Activated CD8-positive, alpha-beta T cell treated with anti-CD3 and anti-CD28 coated beads for 36 hours (primary cell): ENCODE measurements at places on chromosomes 4 and X. TPM values are rescaled to one million over a fixed set of nuclear protein-coding genes. Genes with fewer than 3 reads are reported as not detected.

GRCh38 chrX:106007815-106008214 is 30.7 kb downstream of the SERPINA7 start:
- no peaks in the 10 kb centered on the region for H3K4me1 ChIP-seq
- no peaks in the 10 kb centered on the region for H3K36me3 ChIP-seq
- H3K27me3 ChIP-seq, result no peaks in the 10 kb centered on the region
- no peak overlapping the region for H3K27ac ChIP-seq
- DNase-seq, result no peak

The GRPR gene
- total RNA-seq, result not detected

GRCh38 chr4:109864134-109864533 is 16.2 kb downstream of the LRIT3 start:
- H3K4me1 ChIP-seq, result no peaks in the 10 kb centered on the region
- no peak overlapping the region for H3K4me3 ChIP-seq
- no peaks in the 10 kb centered on the region for H3K27me3 ChIP-seq

GRCh38 chrX:14802943-14803710 is 69.7 kb downstream of the FANCB start:
- H3K27me3 ChIP-seq, result no peaks in the 10 kb centered on the region
- peaks cover 2% of the 10 kb centered on the region for H3K36me3 ChIP-seq
- no peak overlapping the region for H3K27ac ChIP-seq
- no peak for DNase-seq
- no peak overlapping the region for H3K4me3 ChIP-seq
- peaks cover 6% of the 10 kb centered on the region for H3K4me1 ChIP-seq

DNA sequence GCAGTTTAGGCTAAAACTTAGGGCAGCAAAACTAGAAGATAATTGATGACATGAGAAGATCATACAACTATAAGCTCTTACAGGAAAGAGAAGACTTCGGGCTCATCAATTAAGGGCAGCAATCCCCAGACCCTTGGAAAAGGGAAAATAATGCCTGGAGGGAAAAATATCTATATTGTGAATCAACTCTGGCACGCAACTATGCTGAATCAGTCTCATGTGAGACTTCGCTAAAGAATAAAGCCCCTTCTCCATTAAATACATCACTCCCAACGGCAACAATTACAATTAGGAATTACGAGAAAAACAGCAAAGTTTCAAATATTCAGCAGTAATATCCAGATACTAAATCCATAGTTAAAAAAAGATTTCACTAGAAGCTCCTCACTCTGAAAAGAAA is 2016.8 kb upstream of the IGFBP7 start:
- no peaks in the 10 kb centered on the region for H3K4me1 ChIP-seq
- no peak overlapping the region for H3K4me3 ChIP-seq
- H3K27ac ChIP-seq, result no peak overlapping the region

DNA sequence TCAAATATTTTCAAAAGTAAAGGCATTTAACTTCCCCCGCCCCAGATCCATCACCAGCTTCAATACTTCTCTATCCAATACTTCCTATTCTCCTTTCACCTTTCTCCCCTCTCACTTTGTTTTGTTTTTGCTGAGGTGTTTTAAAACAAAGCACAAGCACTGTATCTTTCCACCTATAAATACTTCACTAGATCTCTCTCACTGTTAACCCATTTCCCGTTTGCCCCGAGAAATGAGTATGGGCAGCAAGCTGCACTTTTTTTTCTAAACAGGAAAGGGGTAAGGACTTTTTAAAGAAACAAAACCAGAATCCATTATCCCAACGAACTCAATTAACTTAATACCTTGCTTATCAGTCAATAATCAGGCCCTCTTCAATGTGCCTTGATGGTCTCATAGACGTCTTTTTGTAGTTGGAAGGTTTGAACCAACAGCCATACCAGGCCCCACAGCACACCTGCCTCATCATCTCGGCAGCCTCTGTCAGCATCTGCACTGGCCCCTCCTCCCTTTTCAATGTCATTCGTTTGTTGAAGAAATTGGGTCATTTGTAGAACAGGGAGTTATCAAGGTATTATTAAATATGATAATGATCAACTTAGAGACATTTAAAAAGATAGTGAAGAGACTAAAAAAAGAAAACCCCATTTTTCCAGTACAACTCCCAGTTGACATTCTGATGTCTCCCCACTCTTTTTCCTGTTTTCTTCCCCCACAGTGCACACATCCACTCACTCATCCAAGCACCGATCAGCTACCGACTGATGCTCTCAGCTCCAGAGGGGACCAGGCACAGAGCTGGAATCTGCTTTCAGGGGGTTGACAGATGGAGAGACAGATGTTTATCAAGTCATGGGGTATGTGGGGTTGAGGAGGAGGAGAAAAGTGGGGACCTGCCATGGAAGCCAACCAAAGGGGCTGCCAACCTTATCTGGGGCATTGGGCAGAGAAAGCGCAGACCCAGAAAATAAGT is 25.8 kb downstream of the CRMP1 start:
- H3K4me1 ChIP-seq, result peaks cover 24% of the 10 kb centered on the region
- H3K27ac ChIP-seq, result no peak overlapping the region
- H3K4me3 ChIP-seq, result no peak overlapping the region
- H3K27me3 ChIP-seq, result peaks cover 12% of the 10 kb centered on the region

The SMIM10L2A gene
- 0.23 TPM for total RNA-seq

DNA sequence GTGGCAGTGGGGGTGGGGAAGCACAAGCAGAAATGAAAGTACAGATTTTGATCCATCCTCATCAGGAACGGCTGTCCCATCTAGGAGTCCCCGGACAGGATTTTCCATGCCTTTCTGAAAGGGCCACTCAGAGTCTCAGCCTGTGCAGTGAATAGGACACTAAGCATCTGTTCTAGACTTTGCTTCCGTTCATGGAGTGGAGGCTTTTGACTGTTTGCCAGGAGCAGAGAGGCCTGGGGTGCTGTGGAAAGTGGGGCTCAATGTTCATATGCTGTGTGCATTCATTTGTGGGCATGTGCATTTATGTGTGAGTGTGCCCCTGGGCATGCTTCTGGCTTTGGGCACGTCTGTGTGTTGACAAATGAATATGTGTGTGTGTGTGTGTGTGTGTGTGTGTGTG is 25.6 kb upstream of the MAMLD1 start:
- no peak overlapping the region for H3K4me3 ChIP-seq
- no peak overlapping the region for H3K27ac ChIP-seq
- no peak for DNase-seq
- peaks cover 9% of the 10 kb centered on the region for H3K4me1 ChIP-seq

DNA sequence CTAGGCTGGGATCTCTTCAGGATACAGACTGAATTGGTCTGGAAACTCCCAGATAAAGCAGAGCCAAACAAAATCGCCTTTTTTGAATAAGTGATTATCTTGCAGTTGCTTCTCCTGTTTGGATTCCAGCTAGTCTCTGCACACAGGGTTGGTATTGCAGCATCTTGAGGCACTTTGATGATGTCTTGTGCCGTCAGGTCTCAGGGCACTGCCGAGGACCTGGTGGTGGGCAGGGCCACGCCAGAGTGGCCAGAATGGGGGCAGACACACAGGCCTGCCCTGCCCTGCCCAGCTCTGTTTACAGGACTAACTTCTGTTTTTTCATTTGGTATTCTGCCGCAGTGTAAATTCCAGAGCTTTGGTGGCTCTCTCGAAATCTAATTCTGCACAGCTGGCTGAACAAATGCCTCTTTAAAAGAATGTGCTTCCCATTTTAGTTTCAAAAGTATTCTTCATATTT is 276.1 kb downstream of the NR3C2 start:
- DNase-seq, result no peak
- peaks cover 14% of the 10 kb centered on the region for H3K4me1 ChIP-seq
- H3K27me3 ChIP-seq, result no peaks in the 10 kb centered on the region
- H3K36me3 ChIP-seq, result peaks cover 2% of the 10 kb centered on the region
- H3K27ac ChIP-seq, result no peak overlapping the region

DNA sequence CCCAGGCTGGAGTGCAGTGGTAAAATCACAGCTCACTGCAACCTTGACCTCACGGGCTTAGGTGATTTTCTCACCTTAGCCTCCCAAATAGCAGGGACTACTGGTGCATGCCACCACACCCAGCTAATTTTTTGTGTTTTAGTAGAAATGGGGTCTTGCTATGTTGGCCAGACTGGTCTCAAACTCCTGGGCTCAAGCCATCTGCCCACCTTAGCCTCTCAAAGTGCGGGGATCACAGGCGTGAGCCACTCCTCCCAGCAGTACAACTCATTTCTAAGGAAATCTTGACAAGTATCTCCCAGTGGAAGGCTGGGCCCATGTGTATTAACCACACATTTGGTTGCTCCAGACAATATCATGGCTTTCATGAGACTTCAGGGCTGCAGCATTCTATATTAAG is 20.4 kb upstream of the PDLIM5 start:
- peaks cover 2% of the 10 kb centered on the region for H3K36me3 ChIP-seq
- H3K27ac ChIP-seq, result no peak overlapping the region
- H3K4me3 ChIP-seq, result no peak overlapping the region
- H3K27me3 ChIP-seq, result peaks cover 2% of the 10 kb centered on the region
- DNase-seq, result no peak
- H3K4me1 ChIP-seq, result no peaks in the 10 kb centered on the region

- H3K36me3 ChIP-seq, result no peaks in the 10 kb centered on the region
- H3K4me1 ChIP-seq, result no peaks in the 10 kb centered on the region
- no peak for DNase-seq
Measured at GRCh38 chr4:14143892-14144291, 516.4 kb upstream of the BOD1L1 start.

DNA sequence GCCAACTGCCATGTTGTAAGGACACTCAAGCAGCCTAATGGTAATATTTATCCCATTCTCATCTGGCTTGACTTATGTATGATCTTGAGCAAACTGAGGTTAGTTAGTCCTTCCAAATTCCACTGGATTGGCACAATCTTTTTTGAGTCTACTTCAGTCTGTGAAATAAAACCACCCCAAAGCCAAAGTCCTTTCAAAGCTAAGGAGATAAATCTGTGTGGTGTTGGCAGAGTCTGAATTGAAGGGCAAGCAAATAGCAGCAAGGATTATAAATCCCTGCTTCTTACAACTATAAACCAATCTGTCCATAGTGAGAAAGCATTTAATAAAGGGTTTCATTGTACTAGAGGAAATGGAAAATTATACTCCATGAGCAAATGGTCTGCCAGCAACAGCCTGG is 233.9 kb upstream of the GLRA2 start:
- no peaks in the 10 kb centered on the region for H3K36me3 ChIP-seq
- H3K4me3 ChIP-seq, result no peak overlapping the region
- no peaks in the 10 kb centered on the region for H3K4me1 ChIP-seq
- DNase-seq, result no peak
- no peak overlapping the region for H3K27ac ChIP-seq

The FHDC1 gene
- 0.11 TPM for total RNA-seq

GRCh38 chrX:11725631-11726442 is 32.2 kb upstream of the MSL3 start:
- no peak overlapping the region for H3K4me3 ChIP-seq
- no peaks in the 10 kb centered on the region for H3K27me3 ChIP-seq
- H3K36me3 ChIP-seq, result no peaks in the 10 kb centered on the region
- DNase-seq, result no peak
- H3K4me1 ChIP-seq, result no peaks in the 10 kb centered on the region
- H3K27ac ChIP-seq, result no peak overlapping the region

GRCh38 chr4:147518846-147519767 is 38.2 kb downstream of the EDNRA start:
- no peaks in the 10 kb centered on the region for H3K36me3 ChIP-seq
- peak; percentile 74 for DNase-seq
- H3K4me3 ChIP-seq, result no peak overlapping the region

DNA sequence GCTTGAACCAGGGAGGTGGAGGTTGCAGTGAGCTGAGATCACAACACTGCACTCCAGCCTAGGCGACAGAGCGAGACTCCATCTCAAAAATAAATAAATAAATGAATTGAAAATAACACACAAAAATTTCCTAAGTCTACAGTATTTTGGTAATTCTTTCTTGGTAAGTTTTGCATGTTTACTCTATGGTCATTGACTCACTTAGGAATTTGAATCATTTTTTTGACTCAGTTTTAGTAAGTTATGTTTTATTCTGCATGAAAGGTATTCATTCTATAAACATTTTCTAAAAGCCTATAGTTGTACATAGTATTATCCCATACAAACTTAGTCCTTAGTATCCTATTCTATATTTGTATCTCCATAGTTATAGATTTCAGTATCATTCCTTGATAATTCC is 772.9 kb upstream of the SLIT2 start:
- H3K27ac ChIP-seq, result no peak overlapping the region
- H3K27me3 ChIP-seq, result no peaks in the 10 kb centered on the region

GRCh38 chrX:109199726-109200125 is 282.2 kb downstream of the GUCY2F start:
- H3K36me3 ChIP-seq, result no peaks in the 10 kb centered on the region
- H3K27me3 ChIP-seq, result no peaks in the 10 kb centered on the region
- H3K4me1 ChIP-seq, result no peaks in the 10 kb centered on the region
- H3K27ac ChIP-seq, result no peak overlapping the region
- H3K4me3 ChIP-seq, result no peak overlapping the region
- DNase-seq, result no peak

The NAT8L gene
- total RNA-seq, result 1.1 TPM

DNA sequence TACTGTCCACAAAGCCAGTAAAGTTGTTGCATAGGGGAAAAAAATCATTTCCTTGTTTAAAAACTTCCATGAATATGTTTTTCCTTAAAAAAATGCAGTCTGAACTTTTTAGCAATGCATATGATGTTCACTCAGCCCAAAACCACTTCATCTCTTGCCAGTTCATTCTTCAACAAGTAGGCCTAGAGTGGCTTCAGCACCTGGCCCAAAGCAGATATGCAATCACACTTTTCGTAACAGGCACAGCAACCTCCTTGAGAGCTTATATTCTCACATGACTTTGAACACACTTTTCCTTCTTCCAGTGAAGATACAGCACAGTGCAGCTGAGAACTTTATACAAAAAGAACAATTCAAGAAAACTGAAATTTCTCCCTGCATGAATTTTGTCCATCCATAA is 128.6 kb downstream of the ADAMTS3 start:
- no peaks in the 10 kb centered on the region for H3K36me3 ChIP-seq
- no peaks in the 10 kb centered on the region for H3K4me1 ChIP-seq
- DNase-seq, result no peak
- H3K27ac ChIP-seq, result no peak overlapping the region
- H3K4me3 ChIP-seq, result no peak overlapping the region

DNA sequence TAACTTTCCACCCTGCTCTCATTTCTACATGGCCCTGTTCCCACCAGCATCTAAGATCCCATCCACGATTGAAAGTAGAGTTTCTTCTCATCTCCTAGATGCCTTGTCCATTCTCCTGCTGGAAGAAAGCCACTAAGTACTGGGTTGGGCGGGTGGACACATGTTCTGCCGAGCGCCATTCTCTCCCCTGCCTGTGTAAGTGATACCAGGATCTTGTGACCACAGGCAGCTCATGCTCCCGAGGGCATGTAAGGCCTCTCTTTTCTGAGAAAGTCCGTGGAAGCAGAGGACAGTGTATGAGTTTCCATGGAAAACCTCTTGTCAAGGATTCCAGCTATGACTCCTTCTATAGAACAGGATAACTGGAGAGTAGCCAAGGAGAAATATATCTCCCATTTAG is 3.3 kb upstream of the SLC25A4 start:
- peaks cover 3% of the 10 kb centered on the region for H3K27me3 ChIP-seq
- no peak for DNase-seq
- H3K36me3 ChIP-seq, result no peaks in the 10 kb centered on the region
- peaks cover 13% of the 10 kb centered on the region for H3K4me1 ChIP-seq

- H3K4me1 ChIP-seq, result peaks cover 3% of the 10 kb centered on the region
- no peaks in the 10 kb centered on the region for H3K36me3 ChIP-seq
- peak; percentile 61 for DNase-seq
- H3K4me3 ChIP-seq, result peak within 1 kb of the TSS; percentile 76
- H3K27ac ChIP-seq, result no peak within 1 kb of the TSS
Measured at GRCh38 chr4:143336781-143337599, at the start of gene GAB1. Gene GAB1 (plus strand): TSS chr4:143336876. CDS start chr4:143337189, 313 bp downstream.

The ENPP6 gene
- total RNA-seq, result 0.27 TPM

- H3K27ac ChIP-seq, result no peak overlapping the region
- no peaks in the 10 kb centered on the region for H3K36me3 ChIP-seq
- no peaks in the 10 kb centered on the region for H3K4me1 ChIP-seq
- no peak overlapping the region for H3K4me3 ChIP-seq
Measured at GRCh38 chr4:154604696-154605200, 7.7 kb downstream of the FGG start.

The PNMA5 gene
- not detected for total RNA-seq
